ENCODE measurements at places on chromosomes 13 and 19.

GRCh38 chr13:29956853-29957252 lies 106.4 kb upstream of the UBL3 start:
- DNase-seq: no peak
- no peak overlapping the region for H3K4me3 ChIP-seq
- H3K4me1 ChIP-seq: no peaks in the 10 kb centered on the region
- H3K27ac ChIP-seq: no peak overlapping the region

GRCh38 chr13:100534147-100534843 lies 54.3 kb downstream of the GGACT start:
- no peak overlapping the region for H3K27ac ChIP-seq
- no peaks in the 10 kb centered on the region for H3K36me3 ChIP-seq
- H3K27me3 ChIP-seq: peaks cover 12% of the 10 kb centered on the region
- H3K4me1 ChIP-seq: no peaks in the 10 kb centered on the region
- DNase-seq: no peak

DNA sequence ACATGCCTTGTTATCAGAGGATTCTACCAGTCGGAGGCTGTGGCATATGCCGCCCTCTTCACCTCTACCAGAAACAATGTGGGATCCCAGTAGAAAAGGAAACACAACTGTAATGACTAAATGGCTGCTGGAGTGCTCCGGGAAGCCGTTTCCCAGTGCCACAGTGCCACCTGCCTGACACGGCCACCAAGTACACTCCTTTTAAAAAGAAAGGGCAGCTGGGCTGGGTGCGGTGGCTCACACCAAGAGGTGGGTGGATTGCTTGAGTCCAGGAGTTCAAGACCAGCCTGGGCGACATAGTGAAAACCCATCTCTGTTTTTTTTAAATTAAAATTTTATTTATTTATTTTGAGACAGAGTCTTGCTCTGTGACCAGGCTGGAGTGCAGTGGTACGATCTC lies 67.3 kb downstream of the TRPM4 start:
- no peaks in the 10 kb centered on the region for H3K36me3 ChIP-seq
- no peak overlapping the region for H3K27ac ChIP-seq
- peak; percentile 61 for DNase-seq

DNA sequence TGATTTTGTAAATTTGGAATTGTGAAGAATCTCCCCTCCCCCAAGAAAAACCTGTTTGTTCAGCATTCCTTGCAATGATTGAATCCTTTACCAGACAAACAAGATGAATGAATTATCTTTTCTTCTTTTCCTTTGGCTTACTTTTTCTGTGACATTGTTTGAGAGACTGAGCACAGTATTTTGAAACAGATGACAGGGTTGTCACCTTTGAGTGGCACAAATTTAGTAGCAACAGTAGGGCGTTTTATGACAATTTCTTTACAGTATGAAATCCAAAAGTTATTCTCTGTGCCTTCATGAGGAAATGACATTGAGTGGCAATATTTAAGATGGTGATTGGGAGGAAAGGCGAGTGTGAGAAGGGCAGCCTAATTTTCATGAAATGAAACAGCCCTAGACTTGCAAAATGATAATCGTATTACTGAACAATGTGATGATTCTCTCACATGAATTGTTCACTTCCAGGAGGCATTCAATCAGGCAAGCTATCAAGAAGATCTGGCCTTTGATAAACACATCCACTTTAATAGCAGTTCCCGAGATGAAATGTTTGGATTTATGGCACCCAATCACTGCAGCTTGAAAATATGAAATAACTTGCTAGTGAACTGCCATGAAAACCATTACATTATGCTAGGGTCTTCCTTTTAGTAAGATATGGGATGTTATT lies 68.6 kb upstream of the SCEL start:
- no peak overlapping the region for H3K4me3 ChIP-seq
- H3K36me3 ChIP-seq: no peaks in the 10 kb centered on the region
- DNase-seq: no peak
- H3K27me3 ChIP-seq: no peaks in the 10 kb centered on the region
- H3K27ac ChIP-seq: no peak overlapping the region

DNA sequence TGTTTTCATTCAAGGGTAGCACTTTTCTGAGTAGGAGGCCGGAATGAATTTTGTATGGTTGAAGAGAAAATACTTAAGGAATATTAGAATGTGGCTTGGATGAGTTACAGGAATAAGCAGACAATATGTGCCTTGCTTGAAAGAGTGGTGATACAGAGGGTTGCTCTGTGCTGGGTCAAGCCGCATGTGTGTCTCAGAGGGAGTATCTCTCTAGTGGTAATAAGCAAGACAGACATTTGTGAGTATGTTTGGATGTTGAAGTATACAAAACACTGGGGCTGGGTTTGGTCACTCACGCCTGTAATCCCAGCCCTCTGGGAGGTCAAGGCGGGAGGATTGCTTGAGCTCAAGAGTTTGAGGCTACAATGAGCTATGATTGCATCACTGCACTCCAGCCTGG lies 103.9 kb downstream of the LMO7 start:
- H3K27me3 ChIP-seq: no peaks in the 10 kb centered on the region
- no peak for DNase-seq
- H3K36me3 ChIP-seq: no peaks in the 10 kb centered on the region
- H3K27ac ChIP-seq: no peak overlapping the region
- H3K4me3 ChIP-seq: no peak overlapping the region

DNA sequence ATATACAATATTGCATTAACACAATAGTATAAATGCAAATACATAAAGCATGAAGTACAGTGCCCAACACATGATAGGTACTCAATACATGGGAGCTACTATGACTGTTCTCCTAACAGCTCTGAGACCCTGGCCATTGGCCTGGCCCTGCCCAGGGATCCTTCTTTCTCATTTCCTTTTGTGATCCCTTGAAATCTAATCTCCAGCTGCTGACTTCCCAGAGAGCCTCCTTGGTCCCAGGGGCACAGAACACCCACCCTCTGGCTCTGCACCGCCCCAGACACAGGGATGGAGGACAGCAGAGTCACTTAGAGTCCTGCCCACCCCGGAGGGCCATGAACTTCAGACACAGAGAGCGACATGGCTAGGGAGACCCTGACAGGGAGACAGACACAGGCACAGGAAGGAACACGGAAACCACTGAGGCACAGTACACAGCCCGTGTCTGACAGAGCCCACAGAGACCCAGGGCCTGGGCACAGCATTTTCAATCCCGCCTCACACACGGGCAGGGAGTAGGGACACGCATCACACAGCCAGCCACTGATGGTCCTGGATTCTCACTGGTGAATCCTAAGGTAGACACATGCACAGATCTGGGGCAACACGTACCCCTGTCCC lies 4.2 kb upstream of the SYCN start:
- H3K27me3 ChIP-seq: no peaks in the 10 kb centered on the region
- peaks cover 21% of the 10 kb centered on the region for H3K4me1 ChIP-seq
- no peak for DNase-seq
- no peaks in the 10 kb centered on the region for H3K36me3 ChIP-seq

DNA sequence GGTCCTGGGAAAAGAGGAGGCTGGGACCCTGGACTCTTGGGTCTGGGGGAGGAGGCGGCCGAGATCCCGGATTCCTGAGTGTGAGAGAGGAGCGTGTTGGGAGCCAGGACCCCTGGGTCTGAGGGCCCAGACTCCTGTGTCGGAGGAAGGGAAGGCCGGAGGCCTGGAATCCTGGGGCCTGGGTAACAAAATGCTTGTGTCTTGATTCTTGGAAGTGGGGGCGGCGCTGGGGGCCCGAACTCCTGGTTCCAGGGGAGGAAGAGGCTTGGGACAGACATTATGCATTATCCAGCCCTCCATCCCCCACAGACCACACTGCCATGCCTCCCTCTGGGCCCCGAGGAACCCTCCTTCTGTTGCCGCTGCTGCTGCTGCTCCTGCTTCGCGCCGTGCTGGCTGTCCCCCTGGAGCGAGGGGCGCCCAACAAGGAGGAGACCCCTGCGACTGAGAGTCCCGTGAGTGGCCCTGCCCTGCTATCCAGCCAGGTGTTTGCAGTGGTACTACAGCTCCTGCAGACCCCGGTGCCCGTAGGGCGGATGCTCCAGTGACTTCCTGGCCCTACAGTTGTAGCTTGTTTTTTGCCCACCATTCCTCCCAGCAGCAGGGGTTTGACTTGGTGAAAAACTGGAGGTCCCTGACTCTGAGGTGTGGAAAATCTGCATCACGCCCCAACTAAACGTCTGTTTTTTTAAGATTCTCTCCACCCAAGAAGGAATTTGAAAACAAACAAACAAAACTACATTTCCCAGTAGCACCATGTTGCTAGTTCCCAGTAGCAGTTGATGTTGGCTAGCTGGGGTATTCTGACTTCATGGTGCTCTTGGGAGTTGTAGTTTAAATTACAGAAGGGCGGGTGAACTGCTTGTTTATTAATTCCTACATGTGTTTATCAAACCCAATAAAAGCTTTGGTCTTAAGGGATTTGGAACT lies 630 bp downstream of the NUCB1 start:
- H3K27ac ChIP-seq: peak overlapping the region; percentile 77
- H3K27me3 ChIP-seq: no peaks in the 10 kb centered on the region
- peaks cover 27% of the 10 kb centered on the region for H3K36me3 ChIP-seq

DNA sequence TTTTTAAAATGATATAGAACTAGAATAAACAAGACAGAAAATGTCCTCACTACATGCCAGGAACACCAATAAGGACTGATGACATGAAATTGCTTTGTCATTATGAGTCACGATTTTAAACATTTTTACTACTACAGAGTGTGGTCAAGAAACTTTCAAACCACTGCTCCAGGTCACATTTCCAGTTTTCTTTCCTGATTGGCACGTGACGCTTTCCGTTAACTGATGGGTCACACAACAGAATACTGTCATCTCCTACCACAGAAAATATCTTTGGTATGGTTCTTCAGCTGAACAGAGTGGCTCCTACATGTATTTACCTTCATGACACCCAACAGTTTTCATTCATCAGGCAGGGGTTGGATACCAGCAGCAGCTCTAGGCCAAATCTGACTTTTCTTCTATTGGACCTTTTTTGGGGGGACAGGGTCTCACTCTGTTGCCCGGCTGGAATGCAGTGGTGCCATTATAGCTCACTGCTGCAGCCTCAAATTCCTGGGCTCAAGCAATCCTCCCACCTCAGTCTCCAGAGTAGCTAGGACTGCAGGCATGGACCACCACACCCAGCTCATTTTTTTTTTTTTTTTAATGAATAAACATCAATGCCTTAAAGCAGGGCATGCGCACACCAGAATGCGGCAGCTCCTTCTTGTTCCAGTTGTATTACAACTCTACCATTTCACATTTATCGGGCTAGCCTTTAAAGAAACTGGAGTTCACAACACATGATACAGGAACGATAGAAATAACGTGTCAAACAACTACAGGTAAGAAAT lies 147.4 kb downstream of the RNF17 start:
- DNase-seq: no peak
- no peaks in the 10 kb centered on the region for H3K27me3 ChIP-seq
- no peak overlapping the region for H3K4me3 ChIP-seq
- peaks cover 63% of the 10 kb centered on the region for H3K36me3 ChIP-seq

DNA sequence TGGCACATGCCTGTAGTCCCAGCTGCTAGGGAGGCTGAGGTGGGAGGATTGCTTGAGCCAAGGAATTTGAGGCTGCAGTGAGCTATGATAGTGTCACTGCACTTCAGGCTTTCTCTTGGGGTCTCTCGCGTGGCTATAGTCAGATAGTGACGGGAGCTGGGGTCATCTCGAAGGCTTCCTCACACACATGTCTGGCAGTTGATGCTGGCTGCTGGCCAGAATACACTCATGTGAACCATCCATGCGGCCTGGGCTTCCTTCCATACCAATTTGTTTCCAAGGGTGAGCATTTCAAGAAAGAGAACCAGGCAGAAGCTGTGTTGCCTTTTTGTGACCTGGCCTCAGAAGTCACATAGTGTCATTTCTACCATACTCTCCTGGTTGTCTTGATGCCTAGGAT lies 26.4 kb downstream of the LEUTX start:
- H3K27me3 ChIP-seq: peaks cover 6% of the 10 kb centered on the region
- H3K4me1 ChIP-seq: no peaks in the 10 kb centered on the region
- no peak overlapping the region for H3K27ac ChIP-seq
- H3K4me3 ChIP-seq: no peak overlapping the region
- DNase-seq: no peak

DNA sequence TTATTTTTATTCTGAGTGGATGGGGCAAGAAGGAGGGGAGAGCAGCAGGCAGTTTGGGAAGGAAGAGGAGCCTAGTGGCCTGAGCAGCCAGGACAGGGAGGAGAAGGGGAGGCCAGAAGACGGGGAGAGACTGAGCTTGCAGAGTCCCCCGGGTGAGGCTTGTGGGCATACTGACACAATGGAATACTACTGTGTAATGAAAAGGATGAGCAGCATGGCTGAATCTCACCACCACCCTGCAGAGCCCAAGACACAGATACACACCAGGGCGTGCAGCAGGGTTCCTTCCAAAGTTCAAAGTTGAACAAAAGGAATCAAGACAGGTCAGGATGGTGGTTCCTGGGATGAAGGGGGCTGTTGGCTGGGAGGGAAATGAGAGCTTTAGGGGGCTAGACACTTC lies 8.1 kb upstream of the SMG9 start:
- H3K4me1 ChIP-seq: peaks cover 30% of the 10 kb centered on the region
- no peak overlapping the region for H3K4me3 ChIP-seq
- no peak for DNase-seq
- H3K36me3 ChIP-seq: peaks cover 21% of the 10 kb centered on the region

- H3K27me3 ChIP-seq: no peaks in the 10 kb centered on the region
- H3K4me3 ChIP-seq: no peak overlapping the region
- no peak overlapping the region for H3K27ac ChIP-seq
- no peaks in the 10 kb centered on the region for H3K36me3 ChIP-seq
- DNase-seq: no peak
Observed at GRCh38 chr13:68714292-68714691, 1393.3 kb upstream of the ATXN8OS start.

DNA sequence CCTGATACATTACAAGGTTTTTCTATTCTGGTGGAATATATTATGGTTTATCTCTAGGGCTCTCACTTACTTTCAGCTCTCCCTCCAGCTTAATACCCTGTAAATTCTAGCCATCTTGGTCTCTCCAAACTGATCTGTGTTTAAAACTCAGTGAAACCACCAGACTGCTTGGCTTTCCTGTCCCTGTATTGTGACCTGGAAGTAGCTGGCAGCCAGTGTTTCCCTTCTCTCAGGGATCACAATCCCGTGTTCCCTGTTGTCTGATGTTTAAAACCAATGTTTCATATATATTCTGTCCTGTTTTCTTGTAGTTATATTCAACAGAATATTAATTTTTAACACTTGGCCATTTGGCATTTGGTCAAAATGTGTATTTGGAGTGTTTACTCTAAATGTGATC lies 8.0 kb downstream of the AKAP11 start:
- H3K4me3 ChIP-seq: no peak overlapping the region
- peak overlapping the region; percentile 51 for H3K27ac ChIP-seq
- peaks cover 8% of the 10 kb centered on the region for H3K4me1 ChIP-seq
- DNase-seq: no peak
- H3K27me3 ChIP-seq: no peaks in the 10 kb centered on the region
- peaks cover 4% of the 10 kb centered on the region for H3K36me3 ChIP-seq

Measured in K562 (cell line).